ENCODE measurements at places on chromosomes 3 and 15. TPM values are rescaled to one million over a fixed set of nuclear protein-coding genes. Genes with fewer than 3 reads are reported as not detected.
A peak's percentile ranks its signal among the peaks of the same experiment; 100 is the strongest.

- peaks cover 5% of the 10 kb centered on the region for H3K36me3 ChIP-seq
- H3K4me3 ChIP-seq, result no peak overlapping the region
- no peaks in the 10 kb centered on the region for H3K27me3 ChIP-seq
- H3K4me1 ChIP-seq, result peaks cover 2% of the 10 kb centered on the region
- H3K27ac ChIP-seq, result no peak overlapping the region
Measured at GRCh38 chr3:97838393-97838792, 16.6 kb downstream of the CRYBG3 start.

The UROC1 gene
- total RNA-seq, result not detected

The CNTN3 gene
- not detected for total RNA-seq

GRCh38 chr3:37680401-37680800, 181.3 kb upstream of the CTDSPL start:
- no peak overlapping the region for H3K4me3 ChIP-seq
- no peaks in the 10 kb centered on the region for H3K4me1 ChIP-seq
- peaks cover 3% of the 10 kb centered on the region for H3K27me3 ChIP-seq

GRCh38 chr3:139941580-139941979, 6.6 kb downstream of the CLSTN2 start:
- no peaks in the 10 kb centered on the region for H3K36me3 ChIP-seq
- no peak overlapping the region for H3K27ac ChIP-seq
- no peak overlapping the region for H3K4me3 ChIP-seq
- peaks cover 10% of the 10 kb centered on the region for H3K27me3 ChIP-seq

The SCAANT1 gene
- total RNA-seq, result not detected

DNA sequence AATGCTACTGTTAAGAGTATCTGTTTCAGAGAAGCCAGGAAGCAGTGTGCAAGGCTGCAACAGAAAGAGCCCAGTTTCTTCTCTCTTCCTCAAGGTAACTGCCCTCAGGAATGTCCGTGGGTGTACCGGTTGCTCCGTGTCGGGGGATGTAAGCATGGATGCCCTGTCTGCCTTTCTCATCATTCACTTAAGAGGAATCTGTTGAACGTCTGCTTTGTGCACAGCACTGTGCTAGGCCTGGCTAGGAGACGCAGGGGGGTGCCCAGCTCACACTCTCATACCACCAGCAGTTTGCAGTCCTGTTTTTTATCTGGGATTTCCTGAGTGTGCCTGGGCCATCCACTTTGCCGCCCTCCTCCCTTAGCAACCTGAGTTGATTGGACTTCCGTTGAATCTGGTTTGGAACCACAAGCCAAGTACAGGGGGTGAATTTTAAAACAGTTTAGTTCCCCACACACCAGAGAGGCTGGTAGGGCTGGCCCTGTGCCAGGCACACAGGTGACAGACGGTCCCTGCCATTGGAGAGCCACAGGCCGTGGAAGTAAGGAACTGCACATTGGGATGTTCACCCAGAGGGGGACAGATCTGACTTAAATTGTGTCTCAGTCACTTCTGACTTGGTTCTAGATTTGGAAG, 11.2 kb downstream of the BOC start:
- no peak for DNase-seq
- peaks cover 9% of the 10 kb centered on the region for H3K4me1 ChIP-seq
- H3K27ac ChIP-seq, result no peak overlapping the region
- peaks cover 19% of the 10 kb centered on the region for H3K27me3 ChIP-seq
- H3K36me3 ChIP-seq, result no peaks in the 10 kb centered on the region
- H3K4me3 ChIP-seq, result no peak overlapping the region

The WNT5A gene
- not detected for total RNA-seq

- no peak for DNase-seq
- peaks cover 48% of the 10 kb centered on the region for H3K4me1 ChIP-seq
- H3K27ac ChIP-seq, result peak overlapping the region; percentile 74
- no peaks in the 10 kb centered on the region for H3K27me3 ChIP-seq
Measured at GRCh38 chr3:187987187-187987586, 166.8 kb upstream of the LPP start.

The ZMYND10 gene
- 1.7 TPM for total RNA-seq

- no peaks in the 10 kb centered on the region for H3K27me3 ChIP-seq
- DNase-seq, result no peak
- H3K4me3 ChIP-seq, result no peak overlapping the region
- no peak overlapping the region for H3K27ac ChIP-seq
- no peaks in the 10 kb centered on the region for H3K36me3 ChIP-seq
Measured at GRCh38 chr3:196440696-196441095, 8.5 kb upstream of the UBXN7 start.

DNA sequence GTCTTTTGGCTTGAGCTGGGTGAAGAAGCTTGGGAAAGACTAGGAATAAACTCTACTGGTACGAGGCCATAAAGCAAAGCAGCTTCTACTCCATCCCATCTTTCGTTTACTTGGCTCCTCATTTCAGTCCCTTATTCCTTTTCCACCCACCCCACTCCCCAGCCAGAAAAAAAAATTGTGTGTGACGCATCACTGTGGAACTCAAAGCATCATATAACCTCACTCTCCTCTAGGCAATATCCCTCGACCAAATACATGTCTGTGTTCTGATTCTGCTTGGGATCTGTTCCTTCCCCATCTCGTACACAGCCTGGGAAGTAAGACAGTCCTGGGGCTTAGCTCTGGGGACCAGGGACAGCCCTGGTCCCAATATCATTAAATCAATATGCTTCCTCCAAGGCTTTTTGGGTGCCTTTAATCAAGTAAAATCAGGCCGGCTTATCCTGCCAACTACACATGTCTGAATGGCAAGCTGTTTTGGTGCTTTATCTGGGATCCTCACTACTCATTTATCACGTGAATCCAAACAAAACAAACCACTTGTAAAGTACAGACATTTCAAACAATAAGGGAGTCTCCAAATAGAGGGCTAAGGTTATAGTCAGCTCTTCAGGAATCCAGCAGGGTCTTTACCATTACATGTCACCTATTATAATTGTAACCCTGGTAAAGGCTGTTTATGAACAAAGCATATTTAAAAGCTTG, 74.9 kb upstream of the ZBED2 start:
- no peak overlapping the region for H3K4me3 ChIP-seq
- no peak for DNase-seq
- H3K27me3 ChIP-seq, result no peaks in the 10 kb centered on the region
- H3K36me3 ChIP-seq, result peaks cover 22% of the 10 kb centered on the region
- no peak overlapping the region for H3K27ac ChIP-seq
